Activated CD4-positive, alpha-beta T cell treated with anti-CD3 and anti-CD28 coated beads, Interleukin-2, amount 10 ng/mL, durations not matched to agents 24 days and 14 days (primary cell): ENCODE measurements at places on chromosomes 16 and 17. TPM values are rescaled to one million over a fixed set of nuclear protein-coding genes. Genes with fewer than 3 reads are reported as not detected.

Gene MAPK7
- 20.5 and 22.6 TPM in 2 replicates for total RNA-seq

Gene COA3
- 50.4 and 50.7 TPM in 2 replicates for total RNA-seq

Gene MIEF2
- 4.3 and 6.0 TPM in 2 replicates for total RNA-seq

Gene WNT9B
- total RNA-seq = not detected in 2 replicates

Gene DUXB
- not detected in 2 replicates for total RNA-seq

Gene KCNH6
- total RNA-seq = not detected in 2 replicates

Gene KCTD11
- 7.0 and 7.6 TPM in 2 replicates for total RNA-seq

Gene ABCA8
- not detected in 2 replicates for total RNA-seq

Gene KRT28
- total RNA-seq = not detected in 2 replicates

Gene ACSF3
- total RNA-seq = 41.1 and 41.6 TPM in 2 replicates
